ENCODE measurements at places on chromosomes 7 and 10. TPM values are rescaled to one million over a fixed set of nuclear protein-coding genes. Genes with fewer than 3 reads are reported as not detected.
A peak's percentile ranks its signal among the peaks of the same experiment; 100 is the strongest.

The WIPF3 gene
- 0.33 TPM for total RNA-seq

The CHAT gene
- total RNA-seq = not detected

GRCh38 chr10:76357726-76358415, 926.4 kb downstream of the LRMDA start:
- DNase-seq = no peak

- no peak for DNase-seq
Observed at GRCh38 chr10:84159076-84159685, 14.4 kb upstream of the GPR15LG start.

GRCh38 chr10:131555406-131555805, 243.9 kb upstream of the TCERG1L start:
- no peak for DNase-seq

DNA sequence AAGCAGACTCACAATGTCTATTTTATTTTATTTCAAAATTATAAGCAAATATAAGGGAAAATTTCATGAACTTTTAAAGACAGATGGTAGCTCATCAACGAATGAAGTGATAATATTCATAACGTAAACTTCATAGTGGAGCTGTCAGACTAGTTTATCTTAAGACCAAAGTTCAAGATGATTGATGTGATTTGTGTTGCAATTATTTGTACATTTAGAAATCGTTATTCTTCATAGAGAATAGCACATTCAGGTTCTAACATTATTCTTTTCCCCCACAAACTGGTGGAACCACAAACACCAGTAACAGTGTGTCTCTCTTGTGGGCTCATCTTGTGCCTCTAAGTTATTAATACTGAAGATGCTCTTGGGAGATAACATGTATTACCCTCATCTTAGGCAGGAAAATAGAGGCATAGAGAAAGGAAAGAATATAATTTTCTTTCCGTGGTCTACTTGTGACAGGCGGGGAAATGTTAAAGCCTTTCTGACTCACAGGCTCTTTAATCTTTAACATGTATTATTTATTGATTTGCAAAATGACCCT, 37.0 kb downstream of the CCSER2 start:
- DNase-seq = no peak

The TLX1 gene
- total RNA-seq = not detected

The NRF1 gene
- total RNA-seq = 12.6 TPM

The HELLS gene
- 3.9 TPM for total RNA-seq

DNA sequence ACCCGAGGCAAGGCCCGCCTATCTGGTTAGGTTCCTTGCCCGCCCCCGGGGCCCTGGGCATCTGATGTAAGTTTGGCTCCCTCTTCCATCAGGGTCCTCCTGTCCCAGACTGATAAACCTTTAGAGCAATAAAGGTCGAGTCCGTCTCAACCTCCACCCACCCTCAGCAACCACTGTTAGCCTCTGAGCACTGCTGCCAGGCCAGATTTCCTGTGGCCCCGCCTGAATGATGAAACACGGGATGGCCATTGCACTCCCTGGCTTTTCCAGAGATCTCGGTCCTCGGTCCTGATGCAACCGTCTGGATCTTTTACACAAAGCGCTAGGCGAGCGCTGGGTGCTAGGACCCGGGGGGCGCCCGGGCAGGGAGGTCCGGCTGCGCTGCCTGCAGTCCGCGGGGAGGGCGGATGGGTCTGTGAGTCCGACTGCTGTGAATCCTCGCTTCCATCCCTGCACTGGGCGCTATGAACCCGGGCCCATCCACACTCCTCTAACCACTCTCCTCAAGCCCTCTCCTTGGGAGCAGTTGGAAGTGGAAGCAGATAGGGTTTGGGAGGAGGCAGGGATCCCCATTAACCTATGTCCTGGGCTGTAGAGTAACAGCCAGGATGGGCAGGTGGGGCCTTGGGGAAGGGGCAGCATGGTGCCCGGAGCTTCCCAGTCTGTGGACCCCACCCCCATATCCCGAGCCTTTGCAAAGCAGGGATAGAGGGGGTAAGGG, 875 bp upstream of the DDIT4 start:
- peak; percentile 99 for DNase-seq

GRCh38 chr7:114795475-114795874, 126.4 kb upstream of the MDFIC start:
- DNase-seq = no peak

DNA sequence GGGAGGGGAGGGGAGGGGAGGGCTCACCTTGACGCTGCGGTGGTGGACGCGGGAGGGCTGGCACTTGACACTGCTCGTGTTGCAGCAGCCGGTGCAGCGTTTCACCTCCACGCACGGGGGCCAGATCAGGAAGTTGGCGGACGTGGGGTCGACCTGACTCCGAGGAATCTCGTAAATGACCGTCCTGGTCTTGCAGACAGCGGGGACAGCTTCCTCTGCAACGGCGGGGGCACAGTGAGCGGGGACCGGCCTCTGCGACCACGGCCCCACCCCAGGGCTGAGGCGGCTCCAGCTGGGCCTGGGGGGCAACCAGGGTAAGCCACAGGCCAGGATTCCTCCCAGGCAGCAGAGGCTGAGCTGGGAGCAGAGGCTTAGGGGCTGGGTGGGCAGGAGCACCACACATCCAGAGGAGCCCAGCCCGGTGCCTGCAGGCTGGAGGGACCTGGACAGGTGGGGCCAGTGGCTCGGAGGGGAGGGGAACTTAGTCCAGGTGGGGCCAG, 8.8 kb downstream of the PDGFA start:
- no peak for DNase-seq

The AMZ1 gene
- 0.33 TPM for total RNA-seq

- DNase-seq = no peak
Observed at GRCh38 chr10:55734112-55734511, 626.9 kb downstream of the ZWINT start.

The CTAGE4 gene
- 0.17 TPM for total RNA-seq

The GPR146 gene
- total RNA-seq = 3.3 TPM

The CUL1 gene
- total RNA-seq = 39.8 TPM

DNA sequence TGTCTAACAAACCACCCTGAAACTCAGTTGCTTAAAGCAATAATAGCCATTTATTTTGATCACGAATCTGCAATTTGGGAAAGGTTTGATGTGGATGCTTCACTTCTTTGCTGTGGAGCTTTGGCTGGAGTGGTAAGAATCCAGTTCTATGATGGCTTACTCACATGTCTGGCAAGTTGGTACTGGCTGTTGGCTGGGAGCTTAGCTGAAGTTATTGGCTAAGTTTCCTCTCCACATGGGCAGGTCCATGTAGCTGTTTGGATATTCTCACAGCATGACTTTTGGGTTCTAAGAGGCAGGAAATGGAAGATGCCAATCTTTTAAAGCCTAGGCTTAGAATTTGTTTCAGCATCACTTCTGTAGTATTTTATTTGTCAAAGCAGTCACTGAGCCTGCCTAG, 277.6 kb upstream of the NRP1 start:
- DNase-seq = peak; percentile 18

DNA sequence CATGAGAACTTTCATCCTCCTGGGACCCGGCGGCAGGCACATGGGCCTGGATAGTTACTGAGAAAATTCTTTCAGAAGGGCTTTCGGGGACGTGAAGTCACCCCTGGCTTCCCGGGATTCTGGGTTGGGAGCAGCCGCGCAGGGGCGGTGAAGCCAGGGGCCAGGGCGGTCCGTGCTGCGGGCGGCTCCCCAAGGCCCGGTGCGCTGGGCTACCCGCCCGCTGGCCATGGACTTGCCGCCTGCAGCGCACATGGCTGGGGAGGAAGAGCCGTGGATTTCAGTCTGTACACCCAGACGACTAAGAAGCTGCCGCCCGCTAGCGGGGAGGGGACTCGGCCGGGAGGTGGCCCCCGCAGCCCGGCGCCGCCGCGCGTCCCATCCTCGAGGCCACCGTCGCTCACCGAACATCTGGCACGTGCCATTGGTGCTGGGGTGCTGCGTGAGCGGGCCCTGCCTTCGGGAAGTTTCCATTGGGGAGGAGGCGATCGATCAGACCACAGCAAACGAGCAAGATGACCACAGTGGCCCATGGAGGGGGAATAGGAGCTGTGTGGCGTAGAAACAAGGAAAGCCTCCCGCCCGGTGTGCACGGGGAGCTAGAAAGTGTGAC, 64.5 kb downstream of the TMEM209 start:
- no peak for DNase-seq

- DNase-seq = no peak
Observed at GRCh38 chr7:23898619-23899018, 188.6 kb downstream of the STK31 start.

The AGR2 gene
- not detected for total RNA-seq

GRCh38 chr10:57579926-57580325, 687.8 kb downstream of the IPMK start:
- peak; percentile 3 for DNase-seq

DNA sequence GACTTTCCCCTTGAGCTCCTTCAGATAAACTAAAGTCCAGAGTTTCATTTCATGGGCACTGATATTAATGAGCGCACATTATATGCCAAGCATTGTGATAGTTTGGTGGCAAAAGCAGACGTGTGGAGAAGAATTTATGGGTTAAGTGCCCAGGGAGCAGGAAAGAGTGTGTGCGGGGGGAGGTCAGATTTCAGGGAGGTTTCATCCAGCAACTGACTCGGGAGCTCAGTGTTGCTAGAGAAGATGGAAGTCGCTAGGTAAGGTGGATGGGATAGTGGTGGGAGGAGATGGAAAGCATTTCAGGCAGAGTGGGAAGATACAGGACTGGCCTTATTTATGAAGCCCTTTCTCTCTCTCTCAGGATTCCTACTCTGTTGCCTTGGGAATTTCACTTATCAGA, 223.0 kb downstream of the SNX10 start:
- no peak for DNase-seq

DNA sequence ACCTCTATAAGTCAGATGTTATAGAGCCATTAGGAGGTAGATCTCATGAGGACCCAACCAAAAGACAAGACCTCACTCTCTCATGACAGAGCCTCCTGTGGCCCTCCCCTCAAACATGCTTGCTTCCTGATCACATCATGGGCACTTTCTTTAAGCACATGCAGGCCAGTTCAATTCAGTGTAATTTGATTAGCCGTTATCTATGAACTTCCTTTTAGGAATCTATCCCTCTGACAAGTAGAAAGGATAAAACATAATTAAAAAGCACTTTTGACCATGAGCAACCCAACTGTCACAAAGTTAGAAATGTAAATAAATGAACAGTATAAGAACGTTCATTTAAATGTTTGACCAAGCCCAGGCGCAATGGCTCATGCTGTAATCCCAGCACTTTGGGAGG, 27.7 kb upstream of the TMEM254 start:
- no peak for DNase-seq

All from fibroblast of lung (primary cell).